ENCODE measurements at places on chromosomes 2 and 18.

DNA sequence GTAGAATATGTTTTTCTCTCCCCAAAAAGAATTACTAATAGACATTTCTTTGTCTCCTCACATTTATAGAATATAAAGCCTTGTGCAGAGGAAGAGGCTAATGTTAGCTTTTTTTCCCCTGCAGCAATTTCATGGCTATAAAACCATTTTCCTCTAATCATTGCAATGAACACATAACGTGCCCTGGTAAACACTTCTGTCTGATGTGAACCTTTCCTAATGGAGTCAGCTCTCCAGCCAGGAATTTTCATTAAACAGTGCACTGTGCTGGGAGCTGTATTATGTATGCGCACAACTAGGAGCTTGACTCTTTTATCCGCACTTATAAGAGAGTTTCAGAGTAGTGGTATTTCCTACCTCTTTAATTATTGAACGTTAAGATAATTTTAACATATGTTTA, 63.9 kb upstream of the SPATS2L start:
- H3K36me3 ChIP-seq = no peaks in the 10 kb centered on the region
- no peak overlapping the region for H3K4me3 ChIP-seq
- no peaks in the 10 kb centered on the region for H3K4me1 ChIP-seq
- DNase-seq = no peak
- H3K27me3 ChIP-seq = no peaks in the 10 kb centered on the region
- no peak overlapping the region for H3K27ac ChIP-seq

GRCh38 chr2:17912266-17912691, 33.8 kb downstream of the KCNS3 start:
- H3K36me3 ChIP-seq = no peaks in the 10 kb centered on the region
- H3K4me1 ChIP-seq = no peaks in the 10 kb centered on the region
- no peak for DNase-seq

GRCh38 chr2:241445426-241445825, 63.0 kb downstream of the STK25 start:
- no peak for DNase-seq
- no peaks in the 10 kb centered on the region for H3K27me3 ChIP-seq
- H3K36me3 ChIP-seq = no peaks in the 10 kb centered on the region
- H3K27ac ChIP-seq = no peak overlapping the region

- no peak overlapping the region for H3K27ac ChIP-seq
- no peak overlapping the region for H3K4me3 ChIP-seq
- H3K36me3 ChIP-seq = no peaks in the 10 kb centered on the region
- no peaks in the 10 kb centered on the region for H3K27me3 ChIP-seq
- H3K4me1 ChIP-seq = no peaks in the 10 kb centered on the region
Measured at GRCh38 chr2:204072443-204073324, 136.1 kb downstream of the ICOS start.

DNA sequence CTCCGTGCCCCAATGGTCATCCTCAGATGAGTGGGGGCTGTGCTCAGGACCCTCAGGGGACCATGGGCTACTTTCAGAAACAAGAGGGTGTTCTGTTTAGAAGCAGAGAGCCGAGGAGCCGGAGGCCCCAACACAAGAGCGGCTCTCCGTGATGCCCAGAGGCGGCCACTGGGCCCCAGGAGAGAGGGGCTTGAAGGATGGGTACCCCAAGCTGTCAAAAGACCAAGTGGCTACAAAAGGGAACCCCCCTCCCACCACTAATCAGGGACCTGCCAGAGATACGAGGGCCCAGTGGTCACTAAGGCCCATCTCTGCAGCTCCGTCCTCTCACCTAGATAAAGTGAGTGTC, 93.6 kb downstream of the HDAC4 start:
- DNase-seq = peak; percentile 31
- H3K4me1 ChIP-seq = peaks cover 4% of the 10 kb centered on the region
- H3K27me3 ChIP-seq = no peaks in the 10 kb centered on the region
- no peak overlapping the region for H3K4me3 ChIP-seq
- no peak overlapping the region for H3K27ac ChIP-seq
- no peaks in the 10 kb centered on the region for H3K36me3 ChIP-seq

DNA sequence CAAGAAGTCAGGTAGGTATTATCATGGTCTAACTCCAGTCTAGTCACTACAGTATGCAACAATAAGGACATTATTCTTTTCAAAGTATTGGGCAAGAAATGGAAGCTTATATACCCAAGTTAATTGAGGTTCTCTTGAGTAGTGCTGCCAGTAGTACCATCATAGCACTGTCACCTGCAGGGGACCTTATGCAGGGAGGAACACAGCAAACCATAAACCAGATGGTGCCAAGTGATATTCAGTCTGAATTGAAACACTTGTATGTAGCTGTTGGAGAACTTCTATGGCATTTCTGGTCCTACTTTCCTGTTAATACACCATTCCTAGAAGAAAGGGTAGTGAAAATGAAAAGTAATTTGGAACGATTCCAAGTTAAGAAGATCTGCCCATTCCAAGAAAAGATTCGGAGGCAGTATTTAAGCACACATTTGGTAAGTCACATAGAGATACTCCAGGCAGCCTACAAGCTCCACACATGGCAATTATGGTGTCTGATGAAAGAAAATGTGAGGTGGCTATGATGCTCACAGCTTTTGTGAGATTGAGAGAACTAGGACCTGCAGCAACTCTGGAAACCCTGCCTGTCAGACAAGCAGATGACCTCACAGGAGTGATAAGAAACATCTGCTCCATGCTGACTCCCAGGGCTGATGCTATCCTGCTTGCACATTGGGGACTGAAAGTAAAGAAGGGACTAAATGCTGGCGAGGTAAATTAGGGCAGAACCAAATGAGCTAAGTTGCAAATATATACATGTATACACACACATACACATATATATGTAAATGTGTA, 174.7 kb downstream of the MC4R start:
- H3K27me3 ChIP-seq = no peaks in the 10 kb centered on the region
- no peaks in the 10 kb centered on the region for H3K4me1 ChIP-seq
- H3K36me3 ChIP-seq = no peaks in the 10 kb centered on the region
- DNase-seq = no peak
- no peak overlapping the region for H3K4me3 ChIP-seq

DNA sequence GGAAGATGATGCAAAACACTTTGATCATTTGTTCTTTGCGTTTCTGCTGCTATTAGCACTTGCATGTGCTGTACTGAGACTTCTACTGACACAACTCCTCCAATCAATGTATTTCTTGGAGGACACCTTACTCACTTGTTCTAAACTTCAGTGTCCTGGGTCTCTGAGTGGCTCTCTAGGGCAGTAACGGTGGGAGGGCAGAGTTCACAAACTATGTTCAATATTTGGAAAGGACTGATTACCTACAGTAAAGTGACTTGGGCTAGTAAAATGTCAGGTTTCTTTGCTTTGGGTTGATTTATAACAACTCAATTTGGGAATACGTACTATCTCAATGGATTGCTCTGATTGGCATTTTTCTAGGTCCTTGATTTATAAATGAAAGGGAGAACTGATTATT, 49.3 kb upstream of the PAX8 start:
- no peaks in the 10 kb centered on the region for H3K4me1 ChIP-seq
- H3K27me3 ChIP-seq = no peaks in the 10 kb centered on the region
- no peak overlapping the region for H3K27ac ChIP-seq

DNA sequence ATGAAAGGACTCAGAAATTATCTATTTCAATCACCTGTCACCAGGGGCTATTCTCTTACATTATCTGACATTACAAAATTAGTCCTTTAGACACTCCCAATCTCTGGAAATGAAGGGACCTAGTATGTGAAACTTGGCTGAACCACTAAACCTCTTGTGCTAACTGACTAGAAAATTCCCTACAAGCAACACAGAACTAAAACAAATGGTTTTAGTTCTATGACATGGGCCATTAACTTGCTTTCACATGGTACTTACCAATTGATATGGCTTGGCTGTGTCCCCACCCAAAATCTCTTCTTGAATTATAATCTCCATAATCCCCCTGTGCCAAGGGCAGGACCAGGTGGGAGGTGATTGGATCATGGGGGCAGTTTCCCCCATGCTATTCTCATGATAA, 16.6 kb downstream of the SERPINE2 start:
- no peak overlapping the region for H3K4me3 ChIP-seq
- no peaks in the 10 kb centered on the region for H3K27me3 ChIP-seq
- no peak overlapping the region for H3K27ac ChIP-seq
- no peaks in the 10 kb centered on the region for H3K36me3 ChIP-seq
- H3K4me1 ChIP-seq = no peaks in the 10 kb centered on the region

Data from breast epithelium (tissue), 4 donors.